ENCODE measurements at places on chromosomes 3 and 15.

DNA sequence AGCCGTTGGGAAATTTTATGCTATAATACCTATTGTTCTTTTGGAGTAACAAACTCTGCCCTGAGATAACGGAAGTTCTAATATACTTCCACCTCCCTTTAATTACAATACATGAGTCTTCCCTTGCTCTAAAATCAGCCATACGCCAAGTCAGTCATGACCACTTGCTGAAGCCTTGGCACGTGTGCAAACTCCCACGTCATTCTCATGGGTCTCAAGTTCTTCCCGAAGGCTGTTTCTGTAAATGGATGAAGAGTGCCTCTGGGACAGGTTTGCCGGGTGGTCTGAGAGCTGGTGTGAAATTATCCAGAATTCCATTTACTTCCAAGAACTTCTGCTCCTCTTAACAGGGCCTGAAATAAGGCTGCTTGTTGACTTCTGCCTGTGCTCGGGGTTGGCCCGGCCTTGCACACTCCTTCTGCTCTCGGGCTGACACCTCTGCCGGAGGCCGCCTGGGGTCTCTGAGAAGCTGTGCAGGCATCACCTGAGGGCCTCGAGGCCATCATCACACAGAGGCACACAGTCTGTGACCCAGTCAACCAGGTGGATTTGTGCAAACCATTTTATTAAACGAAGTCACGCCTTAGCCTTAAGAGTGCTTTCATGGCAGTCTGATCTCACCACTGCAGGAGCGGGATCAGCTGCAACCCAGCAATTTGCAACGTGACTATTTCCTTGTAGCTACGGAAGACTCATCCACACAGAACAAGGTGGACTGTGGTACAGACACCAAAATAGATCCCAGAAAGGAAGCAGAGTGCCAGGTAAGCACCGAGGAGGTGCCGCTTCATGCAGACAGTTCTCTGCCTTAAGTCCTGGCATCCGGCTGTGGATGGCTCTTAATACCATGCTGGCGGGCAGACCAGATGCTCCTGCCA, 120.1 kb downstream of the ADAMTS17 start:
- DNase-seq: no peak

GRCh38 chr3:153626158-153626557, 464.1 kb downstream of the RAP2B start:
- DNase-seq: no peak

GRCh38 chr3:65963787-65964677, 74.7 kb downstream of the MAGI1 start:
- DNase-seq: peak; percentile 56

DNA sequence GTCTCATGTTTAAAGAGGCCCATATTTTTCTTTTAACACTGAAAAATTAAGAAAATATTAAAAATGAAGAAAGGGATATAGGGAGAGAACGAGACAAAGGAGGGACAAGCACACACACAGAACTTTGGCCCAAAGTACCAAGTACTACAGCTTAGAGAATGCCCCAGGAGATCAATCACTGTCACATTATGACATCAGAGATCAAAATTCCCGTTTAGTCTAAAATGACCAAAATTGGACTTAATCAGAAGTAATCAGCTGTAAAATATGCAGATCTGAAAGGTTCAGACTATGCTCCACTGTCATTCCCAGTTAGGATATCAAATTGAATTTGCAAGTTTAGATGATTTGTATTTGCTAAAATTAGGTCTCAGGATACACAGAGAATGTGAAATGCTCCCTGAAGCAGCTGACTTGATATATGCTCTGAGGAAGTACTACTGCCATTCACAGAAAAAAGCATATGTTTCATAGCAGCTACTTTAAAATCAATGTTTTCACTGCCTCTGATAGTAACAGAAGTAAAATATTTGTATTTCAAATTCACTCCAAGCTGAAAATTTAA, 123.0 kb downstream of the PEAK1 start:
- DNase-seq: no peak

DNA sequence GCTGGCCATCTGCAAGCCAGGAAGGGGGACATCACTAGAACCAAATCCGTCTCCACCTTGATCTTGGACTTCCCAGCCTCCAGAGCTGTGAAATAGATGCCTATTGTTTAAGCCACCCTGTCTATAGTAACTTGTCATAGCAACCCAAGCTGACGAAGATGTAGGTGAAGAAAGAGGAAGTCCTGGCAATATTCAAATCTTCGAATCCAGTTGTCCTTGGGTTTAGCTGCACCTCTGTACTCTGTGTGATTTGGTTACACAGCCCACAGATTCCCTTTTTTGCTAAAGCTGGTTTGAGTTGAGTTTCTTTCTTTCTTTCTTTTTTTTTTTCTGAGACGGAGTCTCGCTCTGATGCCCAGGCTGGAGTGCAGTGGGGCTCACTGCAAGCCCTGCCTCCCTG, 68.0 kb upstream of the XCR1 start:
- DNase-seq: no peak

DNA sequence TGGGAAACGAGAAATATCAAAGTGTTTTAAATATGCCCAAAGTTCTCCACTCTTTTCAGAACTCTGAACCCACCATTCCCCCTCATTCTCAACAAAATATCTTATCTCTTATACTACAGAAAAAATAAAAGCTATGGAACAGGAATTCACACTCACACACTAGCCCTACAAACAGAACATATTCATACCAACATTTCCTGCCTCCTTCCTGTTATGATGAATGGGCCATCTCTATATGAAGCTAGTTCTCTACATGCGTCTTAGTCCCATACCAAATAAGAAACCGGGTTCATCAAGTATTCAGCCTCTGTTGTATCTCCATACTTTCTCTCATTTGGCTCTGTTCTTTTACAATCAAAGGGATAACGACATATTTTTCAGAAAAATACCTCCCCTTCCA, 72.6 kb downstream of the PLSCR2 start:
- DNase-seq: no peak

- DNase-seq: no peak
Observed at GRCh38 chr3:194150252-194150934, 14.4 kb downstream of the HES1 start.

DNA sequence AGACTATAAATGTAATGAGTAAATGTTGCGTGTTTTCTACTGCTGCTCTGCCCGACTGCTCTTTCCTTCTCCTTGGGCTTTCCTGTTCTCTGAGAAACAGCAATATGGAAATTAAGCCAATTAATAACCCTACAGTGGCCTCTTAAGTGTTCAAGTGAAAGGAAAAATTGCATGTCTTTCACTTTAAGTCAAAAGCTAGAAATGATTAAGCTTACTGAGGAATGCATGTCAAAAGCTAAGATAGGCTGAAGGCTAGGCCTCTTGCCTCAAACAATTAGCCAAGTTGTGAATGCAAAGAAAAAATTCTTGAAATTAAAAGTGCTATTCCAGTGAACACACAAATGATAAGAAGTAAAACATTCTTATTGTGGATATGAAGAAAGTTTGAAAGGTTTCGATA, 55.0 kb downstream of the ATP2C1 start:
- DNase-seq: no peak

- no peak for DNase-seq
Observed at GRCh38 chr3:89340408-89340807, 233.0 kb downstream of the EPHA3 start.

DNA sequence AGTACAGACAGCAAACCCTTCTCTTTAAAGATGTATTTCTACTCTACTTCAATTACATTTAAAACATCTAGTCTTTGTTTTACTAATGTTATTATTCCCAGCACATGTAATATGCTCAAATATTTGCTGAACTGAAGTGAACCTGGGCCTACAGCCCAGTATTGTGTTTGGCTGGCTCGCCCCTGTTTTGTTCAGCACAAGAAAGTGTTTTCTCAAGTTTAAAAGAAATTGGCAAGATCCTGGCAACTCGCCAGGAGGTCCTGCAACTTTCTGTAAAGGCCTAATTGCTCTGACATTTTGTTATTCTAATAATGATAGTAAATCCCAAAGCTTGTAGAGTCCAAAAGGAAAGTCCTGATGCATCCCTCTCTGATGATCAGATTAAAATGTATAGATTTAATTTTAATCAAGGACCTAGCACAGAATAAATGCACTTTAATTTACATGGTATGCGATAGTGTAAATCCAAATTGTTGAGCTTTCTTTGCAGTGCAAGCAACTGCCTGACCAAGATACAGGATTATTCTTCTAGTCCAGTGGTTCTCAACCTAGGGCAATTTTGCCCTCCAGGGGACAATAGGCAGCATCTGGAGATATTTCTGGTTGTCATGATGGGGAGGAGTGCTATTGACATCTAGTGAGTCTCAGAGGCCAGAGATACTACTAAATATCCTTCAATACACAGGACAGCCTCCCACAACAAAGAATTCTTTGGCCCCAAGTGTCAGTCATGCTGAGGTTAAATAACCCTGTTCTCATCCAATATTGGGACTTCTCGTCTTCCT, 35.7 kb upstream of the TMOD3 start:
- DNase-seq: no peak

DNA sequence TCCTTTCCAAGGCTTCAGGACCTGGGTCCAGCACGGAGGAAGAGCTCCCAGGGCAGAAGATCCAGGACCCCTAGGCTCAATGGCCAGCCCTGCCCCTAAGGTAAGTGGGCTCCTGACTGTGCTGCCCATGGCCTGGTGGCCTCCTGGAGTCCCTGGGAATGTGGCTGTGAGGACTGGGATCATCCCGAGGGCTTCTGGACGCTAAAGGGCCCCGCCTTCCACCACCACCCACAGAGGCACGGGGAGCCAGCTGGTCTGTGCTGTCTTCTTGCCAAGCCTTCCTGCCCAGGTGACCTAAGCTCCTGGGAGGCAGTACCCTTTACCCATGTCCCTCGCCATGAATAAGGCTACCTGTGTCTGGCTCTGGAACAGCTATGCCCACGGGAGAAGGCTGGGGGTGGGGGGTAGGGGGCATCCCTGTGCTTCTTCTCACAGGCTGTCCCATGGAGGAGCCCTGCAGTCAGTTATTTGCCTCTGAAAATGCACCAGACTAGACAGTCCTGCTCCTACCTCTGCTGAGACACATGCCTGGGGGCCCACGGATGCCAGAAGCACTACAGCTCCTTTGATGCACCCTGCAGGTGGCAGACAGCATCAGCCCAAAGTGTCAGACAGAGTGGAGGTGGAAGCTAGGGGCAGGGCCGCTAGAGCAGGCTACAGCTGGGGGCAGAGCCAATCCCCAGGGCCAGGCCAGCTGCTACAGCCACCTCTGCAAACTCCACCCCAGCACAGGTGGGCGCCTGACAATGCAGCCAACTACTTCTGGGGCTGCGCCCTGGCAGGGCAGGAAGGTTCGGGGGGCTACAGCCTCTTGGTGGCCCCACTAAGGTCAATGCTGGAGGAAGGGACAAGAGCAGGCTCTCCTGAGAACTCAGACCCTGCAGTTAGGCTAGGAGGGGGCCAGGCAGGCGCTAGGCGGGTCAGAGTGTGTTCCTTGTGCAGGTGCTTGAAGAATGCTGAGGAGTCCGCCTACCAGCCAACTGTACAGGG, 90.9 kb downstream of the SEC22A start:
- no peak for DNase-seq

- no peak for DNase-seq
Observed at GRCh38 chr3:159844801-159845261, 143.8 kb upstream of the IL12A start.

DNA sequence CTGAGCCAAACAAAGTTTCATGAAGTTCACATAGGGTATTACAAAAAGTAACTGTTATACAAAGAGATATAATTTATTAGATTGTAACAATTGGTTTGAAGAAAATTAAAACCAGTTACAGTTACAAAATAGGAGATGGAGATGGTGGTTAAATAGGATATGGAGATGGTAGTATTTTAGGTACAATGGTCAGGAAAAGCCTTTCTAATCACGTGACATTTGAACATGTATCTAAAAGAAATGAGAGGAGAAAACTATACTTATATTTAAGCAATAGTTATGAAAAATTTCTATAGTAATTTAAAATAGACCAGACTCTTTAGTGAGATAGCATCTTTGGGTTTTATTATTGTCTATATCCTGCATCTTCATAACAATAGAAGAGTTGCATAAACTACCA, 312.9 kb downstream of the RBMS3 start:
- no peak for DNase-seq

DNA sequence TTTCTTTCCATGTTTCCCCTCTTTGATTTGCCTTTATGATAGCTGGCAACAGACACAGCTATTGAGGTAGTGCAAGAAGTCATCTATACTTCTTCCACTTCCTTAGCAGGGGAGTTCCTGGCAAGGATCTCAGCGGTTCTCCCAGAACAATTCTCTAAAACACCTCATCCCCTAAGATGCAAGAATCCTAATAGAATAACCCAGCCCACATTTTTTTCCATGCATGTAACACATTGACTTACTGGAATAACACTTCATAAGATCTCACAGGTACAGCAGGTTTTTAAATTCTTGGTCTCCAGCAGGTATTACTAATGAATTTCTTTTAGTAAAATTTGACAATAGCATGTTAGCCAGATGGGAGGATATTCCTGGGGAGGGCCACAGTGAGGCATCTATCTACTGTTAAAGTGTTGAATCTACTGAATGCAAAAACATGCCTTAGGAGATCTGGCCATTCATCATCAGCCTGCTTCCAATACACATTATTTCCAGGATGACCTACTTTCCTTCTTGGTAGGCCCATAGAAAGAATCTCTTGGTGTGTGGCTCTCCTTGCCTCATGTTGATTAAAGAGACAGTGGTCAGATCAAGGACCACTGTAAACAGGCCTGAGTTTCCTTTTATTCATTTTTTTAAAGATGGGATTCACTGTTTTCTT, 78.5 kb downstream of the RAD18 start:
- no peak for DNase-seq

DNA sequence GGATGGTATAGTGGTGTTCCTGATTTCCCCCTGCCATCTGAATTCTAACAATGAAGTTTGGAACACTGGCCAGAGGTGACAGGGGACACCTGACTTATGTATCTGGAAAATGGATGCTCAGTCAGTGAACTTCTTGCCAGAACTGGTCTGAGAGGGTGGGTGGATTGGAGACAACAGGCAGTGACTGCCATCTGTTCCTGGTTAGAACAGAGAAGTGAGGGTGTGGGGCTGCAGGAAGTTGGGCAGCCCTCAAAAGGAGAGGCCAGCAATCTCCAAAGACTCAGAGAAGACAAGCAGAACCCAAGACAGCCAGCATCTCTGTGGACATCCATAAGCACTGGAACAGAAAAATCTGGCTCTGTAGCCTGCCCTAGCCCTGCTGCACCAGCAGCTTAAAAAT, 50.5 kb downstream of the ANP32A start:
- no peak for DNase-seq

DNA sequence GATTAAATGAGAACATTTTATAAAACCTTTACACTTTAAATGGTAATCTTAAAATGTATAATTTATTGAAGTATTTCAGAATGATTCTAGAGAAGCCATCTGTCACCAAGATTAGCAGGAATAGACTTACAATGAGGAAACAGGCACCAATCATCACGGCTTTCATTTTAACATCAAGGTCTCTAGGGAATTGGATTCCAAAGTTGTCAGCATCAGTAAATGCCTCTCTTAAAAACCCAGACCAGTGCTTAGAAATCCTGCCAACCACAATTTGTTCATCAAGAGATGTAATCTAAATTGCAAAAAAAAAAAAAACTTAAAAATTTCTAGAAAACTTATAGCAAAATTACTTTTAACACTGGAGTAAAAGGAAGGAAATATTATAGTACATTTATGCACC, 20.3 kb downstream of the PLSCR2 start:
- no peak for DNase-seq

Data from AG04450 (cell line).